ENCODE measurements at places on chromosomes 7 and 10. TPM values are rescaled to one million over a fixed set of nuclear protein-coding genes. Genes with fewer than 3 reads are reported as not detected.

DNA sequence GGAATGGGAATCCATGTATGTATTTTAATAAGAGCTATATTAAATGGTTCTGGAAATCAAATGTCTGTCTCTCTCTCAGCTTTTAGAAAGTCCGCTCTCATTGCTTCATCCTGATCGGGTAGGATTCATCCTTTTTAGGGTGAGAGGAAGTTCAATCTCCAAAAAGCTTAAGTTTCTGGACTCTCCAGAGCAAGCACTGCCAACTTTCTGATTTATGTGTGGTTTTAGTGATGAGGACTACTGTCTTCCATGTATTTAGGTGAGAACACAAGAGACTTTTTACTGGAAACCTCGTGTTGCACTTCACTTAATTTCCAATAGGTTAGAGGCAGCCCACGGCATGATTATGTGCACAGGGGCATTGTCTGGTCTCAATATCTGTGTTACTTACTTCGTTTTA, 267.9 kb downstream of the SUGCT start:
- DNase-seq, result no peak

DNA sequence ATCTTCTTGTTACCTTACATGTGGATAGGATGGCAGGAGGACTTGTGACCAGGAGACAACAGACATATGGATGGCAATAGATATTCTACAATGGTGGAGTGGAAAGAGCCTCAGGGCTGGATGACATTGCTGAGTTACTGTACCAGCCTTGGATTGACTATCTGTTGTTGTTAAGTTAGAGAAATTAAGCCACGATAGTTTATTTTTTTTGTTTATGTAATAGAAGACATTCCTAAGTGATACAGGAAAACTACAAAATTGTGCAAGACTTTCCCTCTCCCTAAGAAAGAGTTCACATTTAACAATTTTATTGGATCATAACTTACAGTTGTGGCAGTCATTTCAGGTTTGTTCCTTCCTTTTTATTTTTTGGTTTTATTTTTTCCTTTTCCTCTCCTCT, 230.7 kb upstream of the CACNA2D1 start:
- DNase-seq, result no peak

GRCh38 chr7:155450970-155451801, 6.7 kb upstream of the EN2 start:
- no peak for DNase-seq

DNA sequence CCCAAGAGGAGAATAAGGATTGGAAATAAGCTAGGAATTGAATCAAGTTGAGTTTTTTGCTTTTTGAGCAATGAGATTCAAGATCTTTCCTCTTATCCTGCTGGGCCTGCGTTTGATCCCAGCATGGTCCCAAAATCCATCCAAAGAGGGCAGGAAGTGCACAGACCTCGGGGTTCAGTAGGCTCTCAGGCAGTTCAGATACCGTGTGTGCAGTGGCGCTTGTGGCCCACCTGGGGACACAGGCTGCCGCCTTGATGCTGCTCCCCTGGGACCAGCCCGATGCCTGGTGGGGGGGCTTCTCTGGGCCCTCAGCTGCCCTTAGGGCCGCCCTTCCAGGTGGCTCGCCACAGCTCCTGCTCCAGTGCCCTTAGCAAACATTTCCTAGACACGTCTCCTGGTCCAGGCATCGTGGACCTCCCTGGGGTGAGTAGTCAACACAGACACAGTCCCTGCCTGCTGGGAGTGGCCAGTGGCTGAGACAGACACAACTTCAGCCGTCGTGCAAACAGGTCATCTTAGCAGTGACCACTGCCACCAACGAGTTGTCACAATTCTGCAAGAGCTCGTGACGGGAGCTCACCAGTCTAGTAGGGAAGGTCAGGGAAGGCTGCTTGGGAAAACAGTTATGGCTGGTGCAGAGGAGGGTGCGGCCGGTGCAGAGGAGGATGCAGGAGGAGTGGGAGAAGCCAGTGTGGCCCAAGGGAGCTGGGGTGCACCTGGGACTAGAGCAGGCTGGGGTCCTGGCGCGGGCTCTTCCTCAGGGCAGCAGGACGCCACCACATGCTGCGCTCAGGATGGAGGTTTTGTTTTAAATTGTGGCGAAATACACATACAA, 21.7 kb upstream of the JAKMIP3 start:
- DNase-seq, result no peak

GRCh38 chr10:22317076-22317370, 835 bp downstream of the COMMD3 start:
- no peak for DNase-seq

The FAM241B gene
- 0.84 TPM for total RNA-seq

DNA sequence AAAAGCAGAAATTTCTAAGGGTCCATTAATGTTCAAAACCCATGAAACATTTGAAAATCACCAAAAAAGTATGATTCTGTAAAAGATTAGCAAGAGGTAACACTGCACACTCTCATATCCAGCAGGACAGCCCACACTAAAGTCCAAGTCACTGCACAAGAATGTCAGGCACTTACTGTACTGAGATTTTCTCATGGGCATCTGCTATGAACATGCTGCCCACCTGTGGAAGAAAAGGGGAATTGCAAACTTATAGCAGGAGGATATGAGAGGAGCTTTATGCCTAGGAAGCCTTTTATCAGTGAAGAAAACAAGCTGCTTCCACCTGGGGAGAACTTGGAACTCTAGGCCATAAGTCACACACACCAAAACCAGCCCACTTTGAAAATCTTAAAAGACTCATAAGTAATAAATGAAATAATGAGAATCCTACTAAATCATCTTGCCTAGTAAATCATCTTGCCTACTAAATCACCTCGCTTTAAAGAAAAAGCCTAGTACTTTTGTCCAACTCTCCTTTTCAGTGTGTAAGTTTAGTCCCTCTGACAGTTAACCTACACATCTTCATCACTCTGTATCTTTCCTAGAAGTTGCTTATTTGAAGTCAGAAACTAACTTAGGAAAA, 46.1 kb downstream of the ARMH3 start:
- DNase-seq, result no peak

- no peak for DNase-seq
Observed at GRCh38 chr7:106071999-106072714, 40.0 kb downstream of the SYPL1 start.

DNA sequence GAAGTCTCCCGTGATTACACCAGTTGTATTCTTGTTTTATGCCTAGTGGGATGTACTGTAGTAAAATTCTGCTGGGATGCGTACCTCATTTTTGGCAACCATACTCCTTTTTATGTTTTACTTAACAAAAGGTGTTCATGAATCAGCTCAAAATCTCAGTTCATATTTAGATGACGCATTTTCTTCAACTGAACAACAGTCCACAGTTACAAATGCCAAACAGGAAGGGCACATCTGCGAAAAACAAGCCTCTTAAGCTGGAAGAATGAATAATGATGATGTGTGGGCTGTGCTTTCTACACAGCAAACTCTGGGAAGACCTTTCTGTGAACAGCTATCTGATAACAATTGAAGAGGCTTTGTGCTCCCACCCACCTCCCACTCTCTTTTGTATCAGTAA, 68.4 kb upstream of the NRBF2 start:
- DNase-seq, result no peak

- no peak for DNase-seq
Observed at GRCh38 chr10:18364987-18365775, 225.0 kb downstream of the CACNB2 start.

The EVX1 gene
- not detected for total RNA-seq

DNA sequence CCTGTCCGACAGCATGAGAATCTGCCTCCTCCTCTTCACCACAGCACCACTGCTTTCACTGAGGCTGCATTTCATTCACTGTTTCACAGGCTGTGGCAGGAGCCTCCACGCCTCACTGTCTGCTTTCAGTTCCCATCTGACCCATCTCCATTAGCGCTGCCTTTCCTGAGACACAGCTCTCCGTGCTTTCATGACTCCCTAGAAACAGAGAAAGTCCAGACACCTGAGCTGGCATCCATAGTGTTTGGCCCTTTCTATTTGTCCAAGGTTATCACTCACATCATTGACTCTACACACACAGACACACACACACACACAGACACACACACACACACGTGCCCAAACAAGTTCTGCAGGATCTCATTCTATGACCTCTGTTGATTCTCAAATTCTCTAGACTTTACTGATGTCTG, 5.2 kb downstream of the LGI1 start:
- DNase-seq, result no peak

DNA sequence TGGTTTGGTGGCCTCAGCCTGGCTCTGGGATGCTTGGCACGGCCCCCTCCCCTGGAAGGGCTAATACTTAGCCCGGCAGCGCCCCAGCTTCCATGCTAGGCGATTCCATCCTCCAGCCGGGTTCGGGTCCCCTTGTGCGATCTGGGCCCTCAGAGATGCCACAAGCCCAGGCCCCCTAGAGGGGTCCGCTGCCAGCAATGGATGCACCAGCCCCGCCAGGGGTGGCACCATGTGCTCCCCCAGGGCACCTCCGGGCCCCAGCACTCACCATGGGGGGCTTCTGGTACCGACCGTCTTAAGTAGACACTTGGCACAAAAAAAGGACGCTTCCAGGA, 125.7 kb upstream of the KCTD7 start:
- DNase-seq, result no peak

DNA sequence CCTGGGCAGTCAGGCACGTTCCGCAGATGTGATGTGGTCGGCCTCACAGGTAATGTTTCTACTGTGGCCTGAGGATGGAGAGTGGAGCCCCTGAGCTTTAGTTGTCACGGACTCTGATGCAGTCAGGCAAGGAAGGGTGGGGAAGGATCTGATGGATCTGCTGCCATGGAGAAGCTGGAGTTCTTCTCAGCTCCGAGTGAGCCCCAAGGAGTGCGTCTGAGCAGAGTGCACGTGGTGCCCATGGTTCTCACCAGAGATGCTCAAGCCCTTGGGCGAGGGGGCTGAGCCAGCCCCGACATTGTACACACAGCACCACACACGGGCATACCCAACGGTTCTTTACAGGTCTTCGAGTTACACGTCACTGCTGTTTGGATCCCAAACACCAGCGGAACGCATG, 192.5 kb downstream of the EBF3 start:
- DNase-seq, result no peak

GRCh38 chr7:113727486-113727885, 191.3 kb downstream of the PPP1R3A start:
- DNase-seq, result no peak

The WDR86 gene
- total RNA-seq, result 17.2 TPM

The FAM180A gene
- 3.6 TPM for total RNA-seq

The MRPL43 gene
- total RNA-seq, result 97.0 TPM

- DNase-seq, result no peak
Observed at GRCh38 chr7:132666071-132666773, 90.0 kb upstream of the PLXNA4 start.

The VSTM4 gene
- 20.3 TPM for total RNA-seq

GRCh38 chr7:130070861-130071622, 708 bp downstream of the KLHDC10 start:
- no peak for DNase-seq

GRCh38 chr7:30906014-30906413, 5.6 kb upstream of the AQP1 start:
- no peak for DNase-seq

GRCh38 chr10:114306116-114306973, 67.3 kb downstream of the VWA2 start:
- DNase-seq, result no peak

DNA sequence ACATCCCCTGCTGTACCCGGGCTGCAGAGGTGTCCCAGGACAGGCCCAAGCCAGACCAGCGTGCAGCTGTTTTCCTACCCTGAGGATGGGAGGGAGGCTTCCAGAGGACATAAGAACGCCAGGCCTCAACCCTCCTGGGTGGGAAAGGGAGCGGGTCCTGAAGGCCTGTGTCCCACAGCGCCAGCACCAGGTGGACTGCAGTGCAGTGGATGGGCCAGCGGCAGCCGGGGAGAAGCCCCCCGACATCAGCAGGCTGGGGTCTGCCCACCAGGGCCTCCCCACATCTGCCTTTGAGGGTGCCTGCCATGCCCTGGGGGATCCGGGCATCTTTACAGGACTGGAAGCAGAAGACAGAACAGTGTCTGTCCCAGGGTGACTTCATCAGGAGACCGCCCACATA, 22.8 kb upstream of the ZNF716 start:
- no peak for DNase-seq

GRCh38 chr7:129908181-129908580, 44.6 kb downstream of the UBE2H start:
- no peak for DNase-seq

GRCh38 chr10:33026422-33026821, 68.4 kb upstream of the ITGB1 start:
- DNase-seq, result no peak

- DNase-seq, result no peak
Observed at GRCh38 chr10:739403-739802, 49.9 kb upstream of the DIP2C start.

Data from omental fat pad (tissue), 4 donors.